SJSA1 (cell line): ENCODE measurements at places on chromosomes 1 and 21. TPM values are rescaled to one million over a fixed set of nuclear protein-coding genes. Genes with fewer than 3 reads are reported as not detected.

GRCh38 chr21:16473988-16474387 is 744.2 kb downstream of the USP25 start:
- no peak overlapping the region for H3K4me3 ChIP-seq
- no peaks in the 10 kb centered on the region for H3K36me3 ChIP-seq
- DNase-seq: no peak
- no peaks in the 10 kb centered on the region for H3K4me1 ChIP-seq
- no peak overlapping the region for H3K27ac ChIP-seq
- H3K27me3 ChIP-seq: no peaks in the 10 kb centered on the region

DNA sequence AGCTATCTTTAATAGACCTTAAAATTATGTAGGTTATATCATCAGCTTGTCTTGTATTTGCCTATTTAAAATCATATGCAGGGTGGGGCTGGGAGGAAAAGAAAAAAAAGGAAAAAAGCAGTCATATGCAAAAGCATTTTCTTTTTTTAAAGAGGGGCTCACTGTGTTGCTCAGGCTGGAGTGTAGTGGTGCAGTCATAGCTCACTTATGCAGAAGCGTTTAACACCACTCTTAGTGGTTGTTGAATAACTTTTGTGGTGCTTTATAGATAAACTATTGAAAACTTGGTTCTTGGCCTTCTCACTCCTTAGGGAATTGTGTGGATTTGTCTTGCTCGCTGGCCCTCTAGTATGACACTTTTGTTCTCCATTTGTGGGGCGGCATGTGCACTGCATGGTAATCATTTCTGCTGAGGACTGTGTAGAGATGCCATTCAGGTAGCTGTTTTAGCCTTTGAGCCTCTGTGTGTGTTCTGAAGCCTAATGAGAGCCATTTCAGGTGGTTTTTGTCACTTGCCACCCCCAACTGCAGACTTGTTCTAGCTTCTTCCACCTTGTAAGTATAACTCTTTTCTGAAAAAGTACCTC is 77.8 kb downstream of the KIF1B start:
- no peaks in the 10 kb centered on the region for H3K4me1 ChIP-seq
- H3K27ac ChIP-seq: no peak overlapping the region
- no peak overlapping the region for H3K4me3 ChIP-seq
- peaks cover 86% of the 10 kb centered on the region for H3K36me3 ChIP-seq

GPR25 gene
- not detected in 2 replicates for total RNA-seq

- H3K4me3 ChIP-seq: no peak overlapping the region
- no peak overlapping the region for H3K27ac ChIP-seq
- DNase-seq: no peak
- no peaks in the 10 kb centered on the region for H3K4me1 ChIP-seq
- no peaks in the 10 kb centered on the region for H3K36me3 ChIP-seq
Observed at GRCh38 chr1:23664837-23665795, 26.5 kb upstream of the RPL11 start.

GRCh38 chr1:156828400-156829124 is 11.9 kb upstream of the SH2D2A start:
- no peaks in the 10 kb centered on the region for H3K36me3 ChIP-seq
- H3K27ac ChIP-seq: no peak overlapping the region
- no peak overlapping the region for H3K4me3 ChIP-seq
- peaks cover 20% of the 10 kb centered on the region for H3K27me3 ChIP-seq

- peaks cover 48% of the 10 kb centered on the region for H3K36me3 ChIP-seq
- DNase-seq: no peak
- no peak overlapping the region for H3K4me3 ChIP-seq
- no peaks in the 10 kb centered on the region for H3K27me3 ChIP-seq
- H3K4me1 ChIP-seq: peaks cover 38% of the 10 kb centered on the region
- H3K27ac ChIP-seq: peak overlapping the region; percentile 90
Observed at GRCh38 chr1:10108948-10109708, 76.4 kb downstream of the UBE4B start.

ERRFI1 gene
- 18.4 and 21.7 TPM in 2 replicates for total RNA-seq

DCDC2B gene
- not detected in 2 replicates for total RNA-seq

GRCh38 chr1:31310198-31310597 is 13.4 kb downstream of the ZCCHC17 start:
- no peak overlapping the region for H3K4me3 ChIP-seq
- peaks cover 50% of the 10 kb centered on the region for H3K36me3 ChIP-seq
- no peak overlapping the region for H3K27ac ChIP-seq

GRCh38 chr1:219088778-219089557 is 84.7 kb upstream of the LYPLAL1 start:
- H3K4me3 ChIP-seq: no peak overlapping the region
- H3K36me3 ChIP-seq: no peaks in the 10 kb centered on the region
- no peaks in the 10 kb centered on the region for H3K27me3 ChIP-seq

- no peak overlapping the region for H3K27ac ChIP-seq
- H3K4me1 ChIP-seq: peaks cover 18% of the 10 kb centered on the region
- no peak for DNase-seq
- H3K27me3 ChIP-seq: no peaks in the 10 kb centered on the region
Observed at GRCh38 chr1:240385551-240385950, 226.4 kb downstream of the GREM2 start.

DNA sequence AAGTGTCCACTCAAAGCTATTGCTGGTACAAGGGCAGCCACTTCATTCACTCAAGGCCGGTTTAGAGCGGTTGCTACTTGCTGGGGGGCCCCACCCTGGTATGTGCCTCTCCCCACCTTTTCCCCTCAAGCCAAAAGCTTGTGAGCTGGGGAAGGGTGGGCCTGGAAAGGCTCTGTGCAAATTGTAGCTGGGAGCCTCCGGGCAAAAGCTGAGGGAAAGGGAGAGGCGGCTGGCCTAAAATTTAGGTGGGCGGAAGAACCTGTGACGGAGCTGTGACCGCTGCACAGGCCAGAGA is 306 bp upstream of the SH3D21 start:
- peaks cover 54% of the 10 kb centered on the region for H3K36me3 ChIP-seq
- no peak overlapping the region for H3K4me3 ChIP-seq
- H3K27me3 ChIP-seq: no peaks in the 10 kb centered on the region
- no peak for DNase-seq

GATAD2B gene
- total RNA-seq: 3.7 and 4.6 TPM in 2 replicates

DNA sequence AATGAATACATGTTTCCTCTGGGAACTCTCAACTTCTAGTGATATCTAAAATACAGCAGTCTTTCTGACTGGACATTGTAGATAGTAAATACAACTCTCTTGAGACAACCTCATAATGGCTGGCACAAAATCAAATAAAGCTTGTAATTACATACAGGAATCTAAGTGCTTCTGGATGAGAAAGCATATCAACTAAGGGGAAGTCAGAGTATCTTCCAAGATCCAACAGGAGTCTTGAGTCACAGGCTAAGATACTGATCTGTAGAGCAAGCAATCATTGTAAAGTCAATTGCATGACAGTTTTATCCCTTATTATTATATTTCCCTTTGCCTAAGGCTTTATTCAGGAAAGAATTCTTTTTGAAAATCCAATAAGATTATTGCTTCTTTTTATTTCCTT is 249.9 kb downstream of the LRRIQ3 start:
- no peak overlapping the region for H3K27ac ChIP-seq
- DNase-seq: no peak
- no peaks in the 10 kb centered on the region for H3K36me3 ChIP-seq
- no peak overlapping the region for H3K4me3 ChIP-seq

- H3K4me3 ChIP-seq: no peak overlapping the region
- no peaks in the 10 kb centered on the region for H3K36me3 ChIP-seq
- DNase-seq: no peak
- H3K27me3 ChIP-seq: no peaks in the 10 kb centered on the region
Observed at GRCh38 chr1:42646056-42646455, 12.2 kb upstream of the PPIH start.

ZBTB8B gene
- total RNA-seq: not detected in 2 replicates

GRCh38 chr21:44817506-44817880 is 369 bp downstream of the SUMO3 start:
- DNase-seq: peak; percentile 68
- H3K27me3 ChIP-seq: no peaks in the 10 kb centered on the region
- H3K4me3 ChIP-seq: peak overlapping the region; percentile 91
- peaks cover 18% of the 10 kb centered on the region for H3K4me1 ChIP-seq
- peak overlapping the region; percentile 100 for H3K27ac ChIP-seq

THEM5 gene
- total RNA-seq: not detected in 2 replicates

DNA sequence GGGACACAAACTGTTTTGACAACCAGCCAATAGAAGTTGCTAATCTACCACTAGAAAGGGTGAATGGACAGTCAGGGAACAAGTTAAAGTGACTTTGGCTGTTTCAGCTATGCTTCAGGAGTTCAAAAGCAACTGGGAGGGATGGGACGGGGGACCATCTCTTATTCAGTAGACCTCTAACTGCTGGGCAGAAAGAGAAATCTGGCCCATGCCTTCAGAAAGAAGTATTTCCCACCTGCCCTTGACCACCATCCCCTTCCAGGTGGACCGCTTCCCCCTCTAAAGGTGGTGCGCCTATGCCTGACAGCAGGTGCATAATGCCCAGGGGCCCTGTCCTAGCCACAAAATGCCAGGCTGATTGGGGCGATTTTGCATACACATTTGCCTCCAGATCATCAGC is 5.2 kb downstream of the ITPKB start:
- no peak overlapping the region for H3K27ac ChIP-seq
- H3K4me1 ChIP-seq: peaks cover 10% of the 10 kb centered on the region
- no peaks in the 10 kb centered on the region for H3K27me3 ChIP-seq
- H3K4me3 ChIP-seq: no peak overlapping the region
- peaks cover 51% of the 10 kb centered on the region for H3K36me3 ChIP-seq

CLCA1 gene
- total RNA-seq: not detected in 2 replicates

- H3K4me3 ChIP-seq: no peak overlapping the region
- no peaks in the 10 kb centered on the region for H3K27me3 ChIP-seq
- peaks cover 28% of the 10 kb centered on the region for H3K4me1 ChIP-seq
- no peaks in the 10 kb centered on the region for H3K36me3 ChIP-seq
Observed at GRCh38 chr21:43317959-43318358, 109.0 kb downstream of the SIK1 start.

- no peak overlapping the region for H3K27ac ChIP-seq
- no peaks in the 10 kb centered on the region for H3K36me3 ChIP-seq
- H3K4me3 ChIP-seq: no peak overlapping the region
- no peaks in the 10 kb centered on the region for H3K4me1 ChIP-seq
Observed at GRCh38 chr21:42578761-42579415, 65.2 kb downstream of the SLC37A1 start.

- no peaks in the 10 kb centered on the region for H3K36me3 ChIP-seq
- no peaks in the 10 kb centered on the region for H3K27me3 ChIP-seq
- H3K4me3 ChIP-seq: no peak overlapping the region
Observed at GRCh38 chr1:172356620-172357019, 63.9 kb upstream of the C1orf105 start.

AIM2 gene
- total RNA-seq: not detected in 2 replicates

- H3K4me3 ChIP-seq: no peak overlapping the region
- no peak overlapping the region for H3K27ac ChIP-seq
- no peaks in the 10 kb centered on the region for H3K27me3 ChIP-seq
- no peak for DNase-seq
Observed at GRCh38 chr1:183824291-183824690, 19.4 kb downstream of the RGL1 start.
